ENCODE measurements at places on chromosomes 7 and 10.

GRCh38 chr7:28799619-28800018 lies 158.5 kb downstream of the TRIL start:
- no peak for DNase-seq

DNA sequence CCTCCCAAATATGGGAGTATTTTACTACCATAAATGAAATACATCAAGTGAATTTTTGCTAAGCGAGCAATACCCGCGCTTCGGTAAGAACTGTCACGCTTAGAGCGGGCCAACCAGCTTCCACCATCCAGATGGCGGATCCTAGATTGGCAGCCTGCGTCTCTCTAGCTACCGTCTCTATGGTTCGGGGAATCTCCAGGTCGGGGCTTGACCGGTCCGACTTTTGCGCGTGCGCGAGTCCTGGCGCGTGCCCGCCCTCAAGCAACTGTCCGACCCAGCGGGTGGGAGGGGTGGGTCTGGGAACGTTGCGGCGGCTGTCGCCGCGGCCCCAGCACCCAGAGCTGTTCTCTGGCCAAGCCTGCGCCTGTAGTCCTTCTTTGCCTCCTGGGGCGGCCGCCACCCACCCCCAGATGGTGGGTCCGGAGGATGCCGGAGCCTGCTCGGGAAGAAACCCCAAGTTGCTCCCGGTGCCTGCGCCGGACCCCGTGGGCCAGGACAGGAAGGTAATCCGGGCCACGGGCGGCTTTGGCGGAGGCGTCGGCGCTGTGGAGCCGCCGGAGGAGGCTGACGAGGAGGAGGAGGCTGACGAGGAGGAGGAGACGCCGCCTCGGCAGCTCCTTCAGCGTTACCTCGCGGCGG lies at the start of gene TBC1D12:
Gene TBC1D12, plus strand, starts transcription at position 338 of the 639 bp plus-strand sequence. Its CDS starts 73 bp downstream, at position 411.
- peak; percentile 97 for DNase-seq

GRCh38 chr7:16668978-16669377 lies 23.0 kb downstream of the BZW2 start:
- no peak for DNase-seq

DNA sequence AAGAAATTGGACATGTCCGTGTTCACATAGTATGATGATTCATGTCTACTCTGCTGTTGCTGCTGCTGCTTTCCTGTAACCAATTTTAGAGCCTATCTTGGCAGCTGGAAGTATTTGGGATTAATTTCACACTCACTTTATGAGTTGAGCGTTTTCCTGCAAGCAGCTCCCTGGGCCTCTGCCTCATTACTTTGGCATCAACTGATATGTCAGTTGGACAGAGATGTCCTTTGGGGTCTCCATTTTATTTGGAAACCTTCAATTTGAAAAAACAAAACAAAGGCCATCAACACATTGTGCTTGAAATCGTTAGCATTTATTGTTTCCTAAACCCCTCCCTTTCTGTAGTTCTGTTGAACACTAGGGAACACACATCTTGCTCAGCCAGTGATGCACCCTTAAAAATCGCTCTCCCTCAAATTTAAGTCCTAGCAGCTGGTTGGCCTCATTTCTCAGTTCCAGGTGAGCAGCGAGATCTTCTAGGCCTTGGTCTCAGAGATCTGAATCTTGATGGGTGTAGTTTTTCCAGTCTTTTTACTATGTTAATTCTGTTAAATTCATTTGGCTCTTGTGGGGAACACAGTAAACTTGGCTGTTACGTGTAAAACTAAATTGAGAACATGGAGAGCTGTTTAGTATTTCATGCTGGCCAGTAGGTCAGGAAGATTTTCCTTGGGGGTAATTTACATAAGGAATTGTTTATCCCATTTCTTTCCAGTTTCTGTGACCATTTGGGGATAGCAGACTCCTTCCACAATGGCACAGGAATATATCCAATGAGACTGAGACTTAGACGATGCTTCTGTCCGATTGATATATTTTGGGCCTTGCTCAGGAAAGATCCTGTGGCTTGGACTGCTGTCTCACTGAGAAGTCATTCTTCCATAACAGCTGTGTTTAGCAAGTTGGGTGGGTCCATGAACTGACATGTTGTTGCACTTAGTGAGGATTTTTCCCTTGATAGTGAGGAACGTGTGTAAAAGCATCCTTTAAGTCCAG lies 371.6 kb downstream of the BBS9 start:
- peak; percentile 10 for DNase-seq

DNA sequence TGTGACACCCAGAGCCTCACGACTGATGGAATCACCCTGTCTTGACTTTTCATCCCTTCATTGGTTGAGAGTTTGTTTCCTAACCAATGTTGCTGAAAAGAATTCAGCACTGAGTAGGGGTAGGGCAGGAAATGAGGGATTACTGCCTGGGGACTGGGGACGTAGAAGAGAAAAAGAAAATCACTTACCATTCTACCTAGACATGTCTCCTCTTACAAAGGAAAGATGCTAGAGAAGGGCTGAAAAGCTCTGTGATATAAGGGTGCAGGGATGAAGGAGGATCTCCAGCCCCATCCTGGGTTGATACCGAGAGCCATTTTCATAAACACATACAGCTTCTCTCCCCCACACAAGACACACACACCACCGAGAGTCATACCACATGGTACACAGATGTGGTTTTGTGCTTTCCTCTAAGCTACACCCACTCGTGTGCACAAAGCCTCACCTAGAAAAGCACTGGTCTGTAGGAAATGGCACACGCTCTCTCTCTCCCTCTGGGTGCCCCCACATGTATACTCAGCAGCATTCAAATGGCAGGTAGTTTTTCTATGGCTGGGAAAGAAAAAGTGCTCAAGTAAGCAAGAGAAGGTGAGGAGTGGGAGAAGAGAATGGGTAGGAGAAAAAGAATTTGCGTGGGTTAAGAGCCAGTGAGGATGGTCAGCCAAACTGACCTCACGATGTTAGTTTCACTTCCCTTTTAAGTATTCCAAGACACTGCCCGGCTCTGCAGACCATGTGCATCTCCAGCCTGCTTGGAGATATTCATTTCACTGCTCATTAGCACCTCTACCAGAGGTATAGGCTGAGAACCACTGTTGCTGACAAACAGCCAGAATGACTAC lies 85.8 kb downstream of the CALD1 start:
- DNase-seq, result peak; percentile 76

- DNase-seq, result no peak
Measured at GRCh38 chr10:65793738-65794425, 1132.0 kb upstream of the LRRTM3 start.

DNA sequence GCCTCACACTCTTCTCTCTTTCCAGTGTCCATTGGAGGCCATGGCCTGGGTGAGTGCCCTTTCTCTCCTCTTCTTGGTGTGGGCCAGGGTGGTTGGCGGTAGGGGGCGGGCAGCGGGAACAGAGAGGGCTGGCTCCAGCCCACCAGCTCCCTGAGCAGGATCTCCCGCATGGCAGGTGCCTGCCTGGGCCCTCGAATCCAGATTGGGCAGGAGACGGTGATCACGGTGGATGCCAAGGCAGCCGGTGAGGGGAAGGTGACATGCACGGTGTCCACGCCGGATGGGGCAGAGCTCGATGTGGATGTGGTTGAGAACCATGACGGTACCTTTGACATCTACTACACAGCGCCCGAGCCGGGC lies 13.5 kb upstream of the ATP6V1F start:
- no peak for DNase-seq

DNA sequence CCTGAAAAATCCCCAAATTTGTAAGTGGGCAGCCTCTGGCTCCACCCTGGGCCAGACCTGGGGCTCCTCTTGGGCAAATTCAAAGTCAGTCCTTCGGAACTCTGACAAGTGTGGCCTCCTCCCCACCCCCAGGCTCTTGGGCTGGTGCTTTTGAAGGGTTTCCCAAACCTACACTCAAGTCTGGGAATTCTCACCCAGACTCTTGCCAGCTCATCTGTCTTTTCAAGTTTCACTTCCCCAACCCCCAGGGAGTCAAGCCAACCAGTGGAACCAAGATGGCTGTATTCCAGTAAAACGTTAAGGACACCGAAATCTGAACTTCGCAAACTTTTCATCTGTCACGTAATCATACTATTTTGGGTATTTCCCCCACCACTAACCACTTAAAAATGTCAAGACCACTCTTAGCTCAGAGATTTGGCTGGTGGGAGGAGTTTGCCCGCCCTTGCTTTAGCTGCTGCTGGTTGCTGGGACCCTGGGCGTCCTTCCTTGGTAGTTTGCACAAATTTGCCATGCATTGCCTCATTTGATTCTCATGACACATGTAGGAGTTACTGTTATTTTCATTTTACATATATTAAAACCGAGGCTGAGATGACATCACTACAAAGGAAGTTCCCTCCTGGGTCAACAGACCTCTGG lies 1.7 kb upstream of the MYO1G start:
- peak; percentile 83 for DNase-seq

GRCh38 chr7:36717586-36717985 lies 6.7 kb downstream of the AOAH start:
- no peak for DNase-seq

DNA sequence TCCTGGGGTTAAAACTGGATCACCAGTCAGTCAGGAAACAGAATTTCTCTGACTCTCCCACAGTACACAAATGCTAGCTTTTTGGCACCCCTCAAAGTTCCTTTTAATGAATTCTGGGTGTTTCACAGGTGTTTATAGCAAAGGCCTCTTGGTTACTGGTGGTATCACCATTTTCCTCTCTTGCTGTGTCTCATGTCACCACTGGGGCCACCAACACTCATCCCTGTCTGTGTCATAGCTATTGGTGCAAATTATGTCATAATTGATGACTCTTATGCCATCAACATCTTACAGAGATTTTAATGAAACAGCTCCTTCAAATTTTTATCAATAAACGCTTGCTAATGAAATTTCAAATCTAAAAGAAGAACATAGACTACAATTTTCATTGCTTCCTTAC lies 27.7 kb upstream of the OSBPL3 start:
- DNase-seq, result no peak

DNA sequence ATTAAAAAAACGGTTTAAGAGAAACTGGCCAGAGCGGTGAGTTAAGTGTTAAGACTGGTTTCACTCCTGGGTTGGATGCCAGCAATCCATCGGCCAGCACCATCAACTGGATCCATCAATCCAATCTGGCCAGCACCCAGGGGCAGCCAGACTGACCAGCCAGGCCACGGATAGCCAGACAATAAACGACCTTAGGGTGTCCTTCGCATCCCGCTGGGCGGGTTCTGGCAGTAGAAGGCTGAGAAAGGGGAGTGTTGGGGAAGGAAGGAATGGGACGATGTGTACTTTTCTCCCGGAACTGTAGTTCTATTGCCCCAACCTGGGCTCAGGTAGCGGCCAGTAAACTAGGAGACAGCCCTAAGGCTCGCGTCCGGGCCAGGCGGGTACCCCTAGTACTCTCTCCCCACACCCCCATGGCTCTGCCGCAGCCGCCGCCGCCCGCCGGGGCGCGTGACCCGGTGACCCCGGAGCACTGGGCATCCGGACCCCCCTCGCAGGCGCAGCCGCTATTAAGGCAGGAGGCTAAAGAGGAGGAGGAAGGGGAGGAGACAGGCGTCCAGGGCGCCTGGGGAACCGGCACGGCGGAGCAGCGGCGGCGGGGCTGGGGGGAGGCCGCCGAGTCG lies at the start of gene CASD1:
Gene CASD1, plus strand, starts transcription at position 546 of the 623 bp plus-strand sequence. CDS start 276 bp downstream, outside the sequence.
- DNase-seq, result peak; percentile 1

DNA sequence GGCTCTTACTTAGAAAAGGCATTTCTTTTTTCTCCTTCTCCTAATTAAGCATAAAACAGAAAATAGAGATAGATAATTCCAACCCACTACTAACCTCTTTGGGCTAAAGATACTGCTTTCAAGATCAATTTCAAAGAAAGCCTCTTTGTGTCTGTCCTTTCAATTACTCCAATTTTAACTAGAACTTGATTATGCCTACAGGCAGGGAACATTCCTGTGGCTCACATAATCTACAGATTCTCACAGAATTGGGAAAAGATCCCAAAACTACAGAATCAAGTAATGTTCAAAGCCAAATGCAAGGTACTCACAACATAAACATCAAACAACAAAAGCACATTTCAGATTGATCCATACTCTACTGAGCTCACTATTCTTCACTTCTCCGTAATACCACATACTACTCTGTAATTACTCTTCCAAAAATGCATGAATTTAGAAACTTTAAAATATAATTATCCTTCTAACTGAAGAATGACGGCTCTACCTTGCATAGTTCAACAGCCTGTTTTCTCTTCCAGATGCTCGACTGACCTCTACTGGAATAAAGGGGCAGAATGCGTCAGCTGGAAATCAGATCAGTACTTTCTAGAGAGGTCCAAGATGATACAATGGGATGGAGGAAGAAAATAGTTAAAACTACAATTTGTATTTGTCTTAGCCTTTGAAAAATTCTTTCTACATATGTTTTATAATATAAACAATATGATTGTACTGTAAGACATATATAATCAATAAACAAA lies 3.9 kb downstream of the MTERF1 start:
- DNase-seq, result peak; percentile 35

- no peak for DNase-seq
Measured at GRCh38 chr7:141610671-141611070, 59.5 kb downstream of the AGK start.

DNA sequence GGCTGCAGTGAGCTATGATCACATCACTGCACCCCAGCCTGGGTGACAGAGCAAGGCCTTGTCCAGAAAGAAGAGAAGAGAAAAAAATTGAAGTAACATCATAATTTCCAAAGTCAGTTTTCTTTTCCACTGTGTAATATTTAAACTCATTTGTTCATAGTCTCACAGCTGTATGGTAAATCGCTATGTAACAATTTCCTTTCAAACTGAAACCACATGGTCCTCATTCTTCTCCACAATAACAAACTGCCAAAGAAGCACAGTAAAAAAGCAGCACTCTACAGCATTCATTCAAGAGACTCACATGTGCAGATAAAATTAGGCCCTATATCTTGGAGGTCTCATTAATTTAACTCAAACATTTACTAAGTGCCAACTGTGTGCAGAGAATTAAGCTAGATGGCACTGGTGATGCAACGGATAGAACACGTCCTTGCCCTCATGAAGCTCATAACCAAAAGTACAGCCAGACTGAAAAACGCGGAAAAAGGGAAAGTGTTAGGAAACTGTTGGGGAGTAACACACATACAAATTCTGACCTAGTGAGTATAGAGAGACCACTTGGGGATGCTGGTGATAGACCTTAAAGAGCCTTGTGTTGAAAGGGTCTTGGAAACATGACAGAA lies 174.0 kb upstream of the KCTD7 start:
- DNase-seq, result no peak

All from IMR-90 (cell line).